Neural progenitor cell (in vitro differentiated cells): ENCODE measurements at places on chromosomes 6 and 20.

GRCh38 chr6:17730078-17730704, 23.5 kb upstream of the NUP153 start:
- no peak for DNase-seq

DNA sequence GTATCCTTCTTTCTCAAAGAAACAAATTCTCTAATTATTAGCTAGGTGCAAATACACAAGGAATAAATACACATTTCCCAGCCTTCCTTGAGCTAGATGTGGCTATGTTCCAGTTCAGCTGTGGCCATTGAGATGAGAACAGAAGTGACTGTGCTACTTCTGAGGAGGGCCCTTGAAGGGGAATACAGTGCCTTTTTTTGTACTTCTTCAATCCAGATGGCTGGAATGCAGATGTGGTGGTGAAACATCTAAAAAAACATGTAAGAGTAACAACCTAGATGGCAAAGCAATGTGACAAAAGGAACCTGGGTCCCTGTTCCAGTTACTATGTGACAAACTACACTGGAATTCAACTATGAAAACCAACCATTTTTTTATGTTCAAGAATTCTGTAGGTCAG, 115.4 kb upstream of the DST start:
- DNase-seq = no peak

- DNase-seq = no peak
These were observed 91.1 kb upstream of the THBS2 start for GRCh38 chr6:169344750-169345065.

DNA sequence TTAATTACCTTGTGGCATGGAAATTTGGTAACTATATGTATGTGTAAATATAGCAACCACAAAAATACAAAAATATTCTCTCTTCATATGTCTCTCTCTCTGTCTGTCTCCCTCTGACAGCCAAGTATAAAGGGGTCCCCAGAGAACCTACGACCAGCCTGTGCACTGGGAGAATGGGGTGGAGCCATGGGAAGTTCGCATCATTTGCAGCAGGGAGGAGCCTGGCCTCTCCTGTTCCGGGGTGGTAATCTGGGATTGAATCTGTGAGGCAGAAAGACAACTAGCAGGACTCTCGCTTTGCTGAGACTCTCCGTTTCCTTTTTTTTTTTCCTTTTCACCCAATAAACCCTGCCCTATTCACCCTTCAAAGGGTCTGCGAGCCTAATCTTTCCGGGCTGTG, 1109.1 kb downstream of the HACE1 start:
- peak; percentile 1 for DNase-seq

- DNase-seq = peak; percentile 72
These were observed at the start of gene FILIP1 for GRCh38 chr6:75493400-75494064. TSS of gene FILIP1 (minus strand) at chr6:75493800. CDS start at chr6:75414972, 78,828 bp downstream.

DNA sequence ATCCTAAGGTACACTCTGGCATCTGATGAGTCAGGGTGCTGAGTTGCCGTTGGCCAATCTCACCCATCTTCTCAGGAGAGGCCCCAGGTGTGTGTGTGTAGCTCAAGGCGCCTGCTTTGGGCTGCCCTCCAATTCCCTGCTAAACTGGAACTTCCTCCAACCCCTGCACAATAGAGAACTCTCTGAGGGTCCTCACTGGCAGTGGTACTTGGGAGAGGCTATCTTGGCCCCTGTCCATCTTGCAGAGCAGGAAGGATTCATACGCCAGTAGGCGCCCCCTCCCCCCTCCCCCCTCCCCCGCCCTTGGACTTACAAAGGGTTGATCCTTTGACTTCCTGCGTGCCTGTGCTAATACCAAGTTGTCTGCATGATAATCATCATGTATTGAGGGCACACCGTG, 173.6 kb downstream of the SASH1 start:
- DNase-seq = no peak

DNA sequence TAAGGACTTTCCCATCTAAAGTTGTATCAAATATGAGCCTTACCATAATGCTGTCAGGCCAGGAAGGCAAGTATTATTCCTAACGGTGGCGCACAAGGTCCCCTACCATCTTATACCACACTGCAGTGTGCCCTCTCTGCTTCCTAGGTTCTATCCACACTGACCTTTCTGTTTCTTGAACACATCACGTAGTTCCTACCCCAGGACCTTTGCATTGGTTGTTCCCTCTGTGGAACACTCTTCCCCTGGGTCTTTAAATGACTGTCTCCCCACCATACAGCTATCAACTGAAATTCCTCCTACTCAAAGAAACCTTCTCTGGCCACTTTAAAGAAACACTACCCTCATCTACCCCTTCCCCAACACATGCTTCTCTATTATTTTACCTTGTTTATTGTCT, 104.5 kb upstream of the SPACA1 start:
- no peak for DNase-seq

DNA sequence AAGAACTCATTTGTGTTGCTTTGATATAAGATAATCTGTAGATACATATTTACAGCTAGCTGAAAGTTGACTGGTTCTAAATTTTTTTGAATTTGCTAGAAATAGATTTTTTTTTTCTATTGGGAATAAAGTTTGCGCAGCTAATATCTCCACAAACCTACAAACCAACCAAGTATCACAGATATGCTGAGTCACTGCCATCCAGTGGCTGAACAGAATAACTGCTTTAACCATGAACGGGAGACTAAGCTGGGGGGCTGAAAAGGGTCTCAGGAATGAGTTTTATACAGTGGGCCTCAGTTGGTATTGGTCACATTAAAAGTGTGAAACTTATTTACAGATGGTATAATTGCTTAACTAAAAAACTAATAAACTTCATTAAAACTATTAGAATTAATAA, 326.7 kb upstream of the CNR1 start:
- peak; percentile 17 for DNase-seq

- no peak for DNase-seq
These were observed 110.2 kb upstream of the RPS6KA2 start for GRCh38 chr6:166737261-166737660.

DNA sequence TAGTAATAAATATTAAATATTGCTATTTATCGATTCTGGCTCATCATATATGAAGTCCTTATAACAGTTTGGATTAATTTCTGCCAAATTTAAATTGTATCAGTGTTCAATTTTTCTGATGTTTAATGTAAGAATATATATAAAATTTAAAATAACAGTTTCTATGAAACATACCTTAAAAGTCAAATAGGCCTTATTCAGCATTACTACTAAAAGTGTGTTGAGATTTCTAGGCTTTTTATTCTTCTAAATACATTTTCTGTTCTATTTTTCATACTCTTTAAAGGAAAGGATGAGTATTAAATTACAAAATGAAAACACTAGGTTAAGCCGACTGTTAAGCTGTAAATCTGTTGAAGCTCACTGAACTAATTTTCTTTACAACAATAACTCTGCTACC, 13.6 kb downstream of the PERP start:
- DNase-seq = no peak

GRCh38 chr20:49457444-49457843, 25.0 kb downstream of the KCNB1 start:
- DNase-seq = no peak

GRCh38 chr20:25252230-25252651, 4.4 kb downstream of the PYGB start:
- no peak for DNase-seq

GRCh38 chr6:35036828-35037663, 104.1 kb downstream of the TCP11 start:
- peak; percentile 31 for DNase-seq

GRCh38 chr20:48332555-48332954, 495.2 kb downstream of the PREX1 start:
- DNase-seq = no peak

- DNase-seq = no peak
These were observed 93.6 kb downstream of the RREB1 start for GRCh38 chr6:7201444-7201731.

GRCh38 chr6:16840725-16841124, 79.5 kb upstream of the ATXN1 start:
- no peak for DNase-seq

DNA sequence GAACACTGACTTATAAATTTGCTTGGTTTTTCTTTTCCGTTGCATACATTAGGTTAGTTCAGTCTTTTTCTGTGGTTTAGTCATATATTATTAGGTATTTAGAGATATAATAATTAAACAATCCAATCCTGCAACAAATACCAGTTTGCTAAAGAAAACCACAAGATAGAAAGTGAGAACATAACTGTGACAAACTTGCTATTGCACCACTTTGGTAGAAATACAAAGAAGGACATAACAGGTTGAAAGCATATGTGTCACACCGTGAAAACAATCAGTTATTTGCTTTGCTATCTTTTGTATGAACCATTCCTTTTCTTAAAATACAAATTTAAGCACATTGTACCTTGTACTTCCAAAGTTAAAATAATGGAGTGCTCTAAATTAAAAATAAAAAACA, 42.0 kb upstream of the KCNQ5 start:
- DNase-seq = no peak

GRCh38 chr6:3913077-3913957, 64.1 kb downstream of the FAM50B start:
- no peak for DNase-seq

GRCh38 chr6:139287868-139288267, 3.9 kb downstream of the TXLNB start:
- DNase-seq = no peak

DNA sequence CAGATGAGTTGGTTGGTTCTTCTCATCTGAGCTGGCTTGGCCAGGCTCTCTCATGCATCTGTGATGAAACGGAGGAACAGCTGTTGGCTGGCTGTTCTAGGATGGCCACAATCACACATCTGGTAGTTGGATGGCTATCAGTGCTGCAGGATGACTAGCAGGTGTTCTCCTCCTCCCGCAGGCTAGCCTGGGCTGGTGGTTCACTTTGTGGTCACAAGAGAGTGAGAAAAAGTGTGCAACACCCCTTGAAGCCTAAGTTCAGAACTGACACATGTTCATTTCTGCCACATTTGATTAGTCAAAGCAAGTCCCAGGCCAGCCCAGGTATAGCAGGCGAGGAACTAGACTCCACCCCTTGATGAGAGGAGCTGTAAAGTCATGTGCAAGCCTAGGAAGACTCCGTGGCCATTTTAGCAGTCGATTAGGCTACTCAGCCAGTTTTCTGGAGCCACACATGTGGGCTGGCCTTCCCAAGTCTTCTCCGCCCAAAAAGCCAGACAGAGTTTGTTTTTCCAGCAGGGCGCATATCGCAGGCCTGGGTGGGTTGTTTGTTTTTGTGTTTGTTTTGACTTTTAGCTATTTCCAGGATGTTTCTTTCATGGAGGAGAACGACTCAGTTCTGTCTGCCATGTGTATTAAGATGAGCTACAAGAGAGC, 120.8 kb downstream of the ISM1 start:
- DNase-seq = no peak

DNA sequence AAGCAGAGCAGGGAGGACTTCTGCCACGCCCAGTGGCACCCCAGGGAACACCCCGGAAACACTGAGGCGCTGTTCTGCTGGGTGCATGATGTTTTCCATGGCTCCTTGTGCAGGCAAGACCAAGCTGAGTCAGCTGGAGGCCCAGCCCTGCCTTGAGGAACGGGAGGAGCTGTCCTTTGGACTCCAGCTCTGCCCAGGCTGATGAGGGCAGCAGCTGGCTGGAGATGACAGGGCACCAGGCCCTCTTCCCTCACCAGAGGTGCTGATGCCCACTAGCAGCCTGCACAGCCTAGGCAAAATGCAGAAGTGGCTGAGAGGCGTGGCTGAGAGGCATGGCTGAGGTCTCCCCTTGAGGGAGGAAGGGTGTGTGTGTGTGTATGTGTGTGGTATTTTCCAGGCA, 2.4 kb downstream of the C6orf132 start:
- DNase-seq = no peak

DNA sequence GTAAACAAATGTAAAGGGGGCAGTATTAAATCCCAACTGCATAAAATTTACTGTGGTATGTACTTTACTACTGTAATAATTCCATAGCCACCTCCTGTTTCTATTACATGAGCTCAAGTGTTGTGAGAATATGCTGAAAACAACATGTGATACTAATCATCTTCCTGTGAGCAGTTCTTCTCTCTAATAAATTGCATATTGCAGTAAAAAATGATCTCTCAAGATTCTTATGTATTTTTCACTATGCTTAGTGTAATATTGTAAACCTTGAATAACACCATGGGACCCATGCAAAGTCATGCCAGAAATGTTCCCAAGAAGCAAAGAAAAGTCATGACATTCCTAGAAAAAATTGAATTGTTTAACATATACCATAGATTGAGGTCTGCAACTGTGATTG, 133.0 kb upstream of the ATXN1 start:
- no peak for DNase-seq

DNA sequence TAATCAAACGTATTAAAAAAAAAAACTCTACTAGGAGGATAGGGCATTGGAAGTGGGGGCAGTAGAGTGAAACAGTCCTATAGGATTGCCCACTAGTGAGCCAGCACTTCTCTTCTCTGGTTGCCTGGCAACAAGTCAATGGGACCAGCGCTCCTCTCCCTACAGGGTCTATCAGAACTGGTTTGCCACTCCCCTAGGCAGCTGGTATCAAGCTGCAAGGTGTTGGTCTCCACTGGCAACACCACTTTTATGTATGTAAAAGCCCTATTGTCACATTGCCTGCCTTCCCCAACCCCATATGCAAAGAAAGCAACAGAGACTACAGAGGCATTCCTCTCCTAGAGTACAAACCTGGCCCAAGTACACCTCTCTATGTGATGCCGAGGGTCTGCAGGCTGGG, 166.9 kb upstream of the MCHR2 start:
- DNase-seq = peak; percentile 54

DNA sequence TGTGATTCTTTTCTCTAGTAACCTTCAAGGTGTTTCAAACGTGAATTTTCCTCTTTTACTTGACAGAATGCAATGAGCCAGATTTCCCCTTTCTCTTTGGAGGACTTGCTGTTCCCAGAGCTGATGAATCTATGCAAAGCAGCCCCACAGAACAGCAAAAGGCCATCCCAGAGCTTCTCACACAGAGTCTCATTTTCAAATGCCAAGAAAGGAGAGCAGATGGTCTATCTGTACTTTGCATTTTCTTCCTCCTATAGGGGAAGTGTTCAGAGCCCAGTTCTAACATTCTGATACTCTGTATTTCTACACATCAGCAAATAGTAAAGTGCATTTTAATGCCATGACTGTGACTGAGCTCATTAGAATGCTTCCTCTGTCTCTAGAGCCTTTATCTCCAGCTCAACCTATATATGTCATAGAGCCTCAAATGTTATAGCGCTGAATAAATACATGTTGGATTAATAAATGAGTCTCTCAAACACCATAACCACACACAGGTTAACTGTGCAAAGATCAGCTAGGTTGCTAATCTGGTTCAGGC, 81.8 kb upstream of the EYA4 start:
- DNase-seq = no peak

- no peak for DNase-seq
These were observed 500.1 kb upstream of the JAG1 start for GRCh38 chr20:11173916-11174315.
